ENCODE measurements at places on chromosomes 5 and 9.
A peak's percentile ranks its signal among the peaks of the same experiment; 100 is the strongest.

- DNase-seq, result no peak
Observed at GRCh38 chr5:96605144-96605837, 56.9 kb upstream of the CAST start.

DNA sequence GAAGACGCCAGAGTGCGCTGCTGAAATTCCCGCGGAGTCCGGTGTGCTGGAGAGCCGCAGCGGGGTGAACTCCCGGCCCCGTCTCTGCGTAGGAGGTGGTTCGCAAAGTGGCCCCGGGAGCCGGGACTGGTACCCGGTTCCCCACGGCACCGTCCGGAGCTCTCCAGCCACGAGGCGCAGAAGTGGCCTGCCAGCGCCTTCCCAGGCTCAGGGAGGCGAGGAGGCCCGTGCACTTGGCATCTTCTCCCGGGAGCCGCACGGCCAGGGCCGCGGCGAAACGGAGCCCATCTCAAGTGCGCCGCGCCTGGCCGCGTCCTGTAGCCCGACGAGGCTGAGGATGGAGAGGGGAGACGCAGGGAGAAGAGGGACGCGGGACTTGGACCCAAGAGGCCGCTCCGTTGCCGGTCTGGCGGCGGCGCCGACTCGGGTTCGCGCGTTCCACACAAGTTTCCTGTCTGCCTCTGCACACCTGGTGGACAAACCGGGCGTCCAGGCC lies 1.1 kb upstream of the IRX1 start:
- no peak for DNase-seq

DNA sequence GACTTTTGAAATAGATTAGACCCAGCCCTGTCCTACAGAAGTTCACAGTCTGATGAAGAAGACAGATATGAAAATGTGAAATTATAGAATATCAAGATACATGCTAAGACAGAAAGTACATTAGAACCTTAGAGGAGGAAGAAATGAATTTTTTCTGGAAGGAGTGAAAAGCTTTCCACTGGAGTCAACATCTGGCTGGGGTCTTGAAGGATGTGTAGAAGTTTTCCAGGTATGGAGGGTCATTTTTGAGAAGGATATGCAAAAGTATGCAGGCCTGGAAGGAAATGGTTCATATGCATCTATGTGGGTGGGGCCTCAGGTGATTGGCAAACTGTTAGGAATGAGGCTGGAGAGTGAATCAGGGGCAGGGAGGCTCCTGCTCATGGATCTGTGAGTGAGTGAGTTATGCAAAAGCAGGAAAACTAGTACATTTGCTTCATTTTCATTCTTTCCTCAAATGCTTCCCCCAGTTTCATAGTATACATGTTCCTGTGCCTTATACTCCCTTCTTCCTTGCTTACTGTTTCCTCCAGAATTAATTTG lies 142.3 kb downstream of the GRIA1 start:
- DNase-seq, result no peak

DNA sequence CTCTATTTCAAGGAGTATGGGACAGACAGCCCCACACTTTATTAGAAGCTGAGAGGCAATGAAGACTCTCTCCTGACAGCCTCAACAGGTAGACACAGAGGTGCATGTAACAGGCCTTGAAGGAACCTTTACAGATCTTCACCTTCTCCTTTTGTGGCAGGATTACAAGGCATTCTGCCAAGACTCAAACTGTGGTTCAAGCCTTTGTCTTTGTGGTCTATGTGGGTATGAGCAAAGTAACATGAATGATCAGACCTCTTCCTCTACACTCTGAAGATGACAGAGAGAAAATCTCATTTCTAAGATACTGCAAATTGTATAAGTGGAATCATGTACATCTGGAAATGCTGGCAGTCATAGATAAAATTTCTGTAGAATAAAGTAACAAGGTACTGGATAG lies 346.9 kb downstream of the CDH9 start:
- DNase-seq, result no peak

DNA sequence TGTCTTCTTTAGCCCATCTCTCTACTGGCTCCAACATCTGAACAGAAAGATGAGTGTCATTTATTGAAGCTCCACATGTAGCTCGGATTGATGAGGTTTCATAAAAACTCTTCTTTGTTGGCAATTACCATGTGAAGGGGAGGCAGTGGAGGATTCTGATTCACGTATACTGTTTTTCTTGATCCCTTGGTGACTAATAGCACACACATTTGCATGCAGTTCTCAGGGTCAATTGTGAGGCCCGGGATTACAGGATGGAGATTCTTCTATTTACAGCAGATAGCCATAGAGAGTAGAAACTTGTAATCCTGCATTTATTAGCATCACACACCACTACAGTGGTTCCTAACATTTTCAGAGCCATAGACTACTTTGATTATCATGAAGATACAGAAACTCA lies 133.2 kb upstream of the MARCHF11 start:
- DNase-seq, result no peak

- DNase-seq, result no peak
Observed at GRCh38 chr5:71705421-71705820, 13.7 kb upstream of the CARTPT start.

DNA sequence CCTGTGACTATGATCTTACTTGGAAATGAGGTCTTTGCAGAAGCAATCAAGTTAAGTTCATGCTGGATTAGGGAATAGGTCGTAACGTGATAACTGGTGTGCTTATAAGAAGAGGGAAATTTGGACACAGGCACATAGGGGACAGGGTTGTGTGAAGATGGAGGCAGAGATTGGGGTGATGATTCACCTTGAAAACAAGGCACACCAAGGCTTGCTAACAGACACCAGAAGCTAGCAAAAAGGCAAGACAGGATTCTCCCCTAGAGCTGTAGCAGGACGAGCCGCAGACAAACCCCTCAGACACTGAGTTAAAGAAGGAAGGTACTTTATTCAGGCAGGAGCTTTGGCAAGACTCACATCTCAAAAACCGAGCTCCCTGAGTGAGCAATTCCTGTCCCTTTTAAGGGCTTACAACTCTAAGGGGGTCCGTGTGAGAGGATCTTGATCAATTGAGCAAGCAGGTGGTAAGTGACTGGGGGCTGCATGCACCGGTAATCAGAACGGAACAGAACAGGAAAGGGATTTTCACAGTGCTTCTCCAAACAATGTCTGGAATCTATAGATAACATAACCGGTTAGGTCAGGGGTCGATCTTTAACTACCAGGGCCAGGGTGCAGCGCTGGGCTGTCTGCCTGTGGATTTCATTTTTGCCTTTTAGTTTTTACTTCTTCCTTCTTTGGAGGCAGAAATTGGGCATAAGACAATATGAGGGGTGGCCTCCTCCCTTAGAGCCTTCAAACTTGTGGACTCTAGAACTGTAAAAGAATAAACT lies 57.5 kb upstream of the S1PR3 start:
- no peak for DNase-seq

DNA sequence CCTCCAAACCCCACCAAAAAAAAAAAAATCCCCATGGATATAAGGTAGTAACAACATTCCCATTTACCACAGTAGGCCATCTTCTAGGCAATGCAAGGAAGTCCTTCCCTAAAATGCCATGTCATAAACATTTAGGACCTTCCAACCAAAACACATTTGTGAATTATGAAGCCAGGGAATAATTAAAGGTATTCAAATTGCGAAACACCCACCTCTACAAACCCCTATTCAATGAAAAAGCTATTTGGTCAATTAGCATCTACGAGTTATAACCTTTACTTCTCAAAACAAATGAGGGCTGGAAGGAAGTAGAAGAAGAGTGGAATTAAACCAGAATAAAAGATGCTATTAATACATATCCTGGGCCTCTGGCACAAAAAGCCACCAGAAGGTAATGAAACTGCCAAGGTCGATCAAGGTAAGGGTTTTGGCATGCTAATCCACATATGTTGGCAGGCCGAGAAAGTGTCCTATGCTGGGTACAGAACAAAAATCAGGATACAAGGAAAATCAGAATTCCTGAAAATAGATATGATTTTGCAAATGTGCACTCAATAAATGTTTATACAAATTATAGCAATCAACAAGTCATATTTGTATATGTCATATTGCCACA lies 47.7 kb downstream of the MTMR12 start:
- DNase-seq, result no peak

DNA sequence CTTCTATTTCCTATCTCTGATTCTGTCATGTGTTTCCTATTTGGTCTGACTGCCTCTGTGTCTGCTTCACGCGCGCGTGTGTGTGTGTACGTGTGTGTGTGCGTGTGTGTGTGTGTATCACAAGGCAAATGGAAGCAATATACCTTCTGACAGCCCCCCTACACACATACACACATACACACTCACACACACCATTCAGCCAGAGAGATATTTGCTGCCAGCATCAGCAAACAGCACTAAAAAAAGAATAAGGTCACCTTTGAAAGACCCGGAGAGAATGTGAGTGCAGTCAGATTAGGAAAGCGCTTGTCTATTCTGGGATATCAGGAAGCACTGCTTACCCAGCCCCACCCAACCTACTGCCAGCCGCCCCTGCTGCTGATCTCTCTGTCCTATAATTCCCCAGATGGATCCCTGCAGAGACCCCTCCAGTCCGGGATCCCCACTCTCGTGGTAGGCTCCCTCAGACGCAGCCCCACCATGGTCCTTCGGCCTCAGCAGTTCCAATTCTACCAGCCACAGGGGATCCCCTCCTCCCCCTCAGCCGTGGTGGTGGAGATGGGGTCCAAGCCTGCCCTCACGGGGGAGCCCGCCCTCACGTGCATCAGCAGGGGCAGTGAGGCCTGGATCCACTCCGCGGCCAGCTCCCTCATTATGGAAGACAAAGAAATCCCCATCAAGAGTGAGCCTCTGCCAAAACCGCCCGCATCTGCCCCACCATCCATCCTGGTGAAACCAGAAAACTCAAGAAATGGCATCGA lies 45.7 kb downstream of the PLAC8L1 start:
- DNase-seq, result no peak

DNA sequence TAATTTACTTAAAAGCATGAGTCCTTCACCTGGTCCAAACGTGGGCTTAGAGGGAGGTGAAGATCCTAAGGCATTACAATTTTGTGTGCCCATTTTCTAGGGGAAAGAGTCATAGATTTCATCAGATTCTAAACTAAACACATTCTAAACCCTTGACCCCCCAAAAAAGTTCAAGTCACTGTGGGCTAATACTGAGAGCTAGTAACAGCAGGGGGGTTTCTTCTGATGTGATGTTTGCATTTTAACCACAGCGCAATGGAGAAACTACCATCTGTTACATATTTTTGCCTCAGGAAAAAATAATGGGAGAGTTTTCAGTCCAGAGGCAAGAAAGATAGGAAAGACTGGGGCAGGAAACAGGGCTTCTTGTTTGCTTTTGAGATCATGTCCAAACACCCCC lies 110.8 kb upstream of the SLC1A3 start:
- DNase-seq, result no peak

- peak; percentile 28 for DNase-seq
Observed at GRCh38 chr9:132795511-132796303, 82.4 kb downstream of the AK8 start.

DNA sequence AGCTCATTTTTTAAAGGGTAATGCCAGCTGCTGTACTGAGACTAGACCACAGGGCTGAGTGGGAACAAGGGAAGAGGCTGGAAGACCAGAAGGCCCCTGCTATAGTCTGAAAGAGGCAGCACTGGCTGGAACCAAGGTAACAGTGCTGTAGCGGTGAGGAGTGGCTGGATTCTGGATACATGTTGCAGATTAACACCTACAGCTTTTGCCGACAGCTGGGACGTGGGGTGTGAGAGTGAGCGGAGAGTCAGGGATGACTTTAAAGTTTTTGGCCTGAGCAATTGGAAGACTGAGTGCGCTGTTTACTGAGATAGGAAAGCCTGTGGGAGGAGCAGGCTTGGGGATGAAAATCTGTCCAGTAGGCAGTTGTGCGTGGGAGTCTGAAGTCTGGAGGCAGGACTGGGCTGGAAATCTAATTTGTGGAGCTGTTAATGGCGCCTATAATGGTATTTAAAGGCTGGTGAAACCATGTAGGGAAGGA lies 26.5 kb downstream of the AQP7 start:
- no peak for DNase-seq

GRCh38 chr5:178231539-178232123 lies 971 bp downstream of the PHYKPL start:
- no peak for DNase-seq

DNA sequence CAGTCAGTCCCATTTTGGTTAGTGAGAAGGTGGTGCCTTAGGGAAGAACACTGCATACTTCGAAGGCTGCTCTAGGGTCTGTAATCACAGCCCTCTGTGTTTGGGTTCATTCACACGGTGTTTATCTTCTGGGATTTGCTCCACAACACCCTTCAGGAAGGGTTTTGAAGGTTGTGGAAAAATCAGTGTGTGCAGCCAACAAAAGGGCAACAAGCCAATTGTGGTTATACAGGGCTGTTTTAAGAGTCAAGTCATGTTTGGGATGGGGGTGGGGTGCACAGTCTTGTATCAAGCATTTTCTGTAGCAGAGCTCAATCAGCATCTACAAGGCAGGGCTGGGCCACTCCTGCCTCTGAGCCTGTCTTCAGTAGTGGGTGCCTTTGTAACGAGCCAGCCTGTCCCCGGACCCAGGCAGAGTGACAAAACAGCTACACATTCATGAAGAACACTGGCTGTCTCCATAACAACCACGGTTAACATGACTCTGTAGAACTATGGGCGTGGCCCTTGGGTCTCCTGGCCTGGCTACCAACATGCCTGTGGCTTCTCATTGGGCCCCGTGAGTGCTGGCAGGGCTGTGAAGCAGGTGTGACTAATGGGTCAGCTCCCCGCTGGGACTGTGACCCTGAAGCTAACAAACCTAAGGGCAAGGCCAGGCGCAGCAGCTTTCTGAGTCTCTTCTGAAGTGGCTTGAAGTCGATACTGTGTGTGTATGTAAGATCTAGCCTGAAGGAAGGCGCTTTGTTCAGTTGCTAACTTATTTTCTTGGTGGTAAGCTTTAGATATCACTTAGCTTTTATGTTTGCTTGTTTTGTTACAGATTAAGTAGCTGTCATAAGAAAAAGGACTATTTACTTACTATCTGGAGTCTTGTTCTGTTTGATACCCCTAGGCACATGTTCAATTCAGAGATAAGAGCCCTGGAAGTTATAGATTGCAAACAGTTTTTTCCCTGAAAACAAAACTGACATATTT lies 27.9 kb upstream of the GOLM1 start:
- DNase-seq, result peak; percentile 51

DNA sequence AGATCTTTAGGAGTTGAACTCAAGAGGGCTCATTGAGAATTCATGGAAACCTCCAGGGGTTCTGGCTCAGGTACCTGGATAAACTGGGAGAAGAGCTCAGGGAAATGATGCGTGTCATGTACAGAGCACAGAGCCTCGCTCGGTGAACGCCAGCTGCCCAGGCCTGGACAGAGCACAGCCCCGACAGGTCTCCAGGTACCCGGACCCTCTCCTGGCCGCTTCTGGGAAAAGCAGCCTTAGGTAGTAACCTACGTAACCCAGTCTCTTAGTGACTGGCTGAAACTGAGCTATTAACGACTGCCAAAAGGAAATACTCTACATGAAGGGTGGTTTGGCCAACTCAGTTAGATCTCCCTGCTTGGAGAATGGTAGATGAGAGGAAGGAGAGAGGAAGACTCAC lies 157.4 kb downstream of the TTLL11 start:
- no peak for DNase-seq

GRCh38 chr9:21576331-21577189 lies 94.4 kb upstream of the IFNE start:
- DNase-seq, result no peak

- DNase-seq, result no peak
Observed at GRCh38 chr5:71887680-71888079, 168.6 kb downstream of the CARTPT start.

GRCh38 chr9:106733828-106734380 lies 129.1 kb upstream of the ZNF462 start:
- DNase-seq, result no peak
